Stimulated activated CD8-positive, alpha-beta memory T cell treated with anti-CD3 and anti-CD28 coated beads, Interleukin-7, amount 100 ng/mL, for 1 hour (primary cell): ENCODE measurements at places on chromosomes 13 and 19.

GRCh38 chr19:55688422-55689218 lies 13.6 kb downstream of the EPN1 start:
- no peak for DNase-seq

DNA sequence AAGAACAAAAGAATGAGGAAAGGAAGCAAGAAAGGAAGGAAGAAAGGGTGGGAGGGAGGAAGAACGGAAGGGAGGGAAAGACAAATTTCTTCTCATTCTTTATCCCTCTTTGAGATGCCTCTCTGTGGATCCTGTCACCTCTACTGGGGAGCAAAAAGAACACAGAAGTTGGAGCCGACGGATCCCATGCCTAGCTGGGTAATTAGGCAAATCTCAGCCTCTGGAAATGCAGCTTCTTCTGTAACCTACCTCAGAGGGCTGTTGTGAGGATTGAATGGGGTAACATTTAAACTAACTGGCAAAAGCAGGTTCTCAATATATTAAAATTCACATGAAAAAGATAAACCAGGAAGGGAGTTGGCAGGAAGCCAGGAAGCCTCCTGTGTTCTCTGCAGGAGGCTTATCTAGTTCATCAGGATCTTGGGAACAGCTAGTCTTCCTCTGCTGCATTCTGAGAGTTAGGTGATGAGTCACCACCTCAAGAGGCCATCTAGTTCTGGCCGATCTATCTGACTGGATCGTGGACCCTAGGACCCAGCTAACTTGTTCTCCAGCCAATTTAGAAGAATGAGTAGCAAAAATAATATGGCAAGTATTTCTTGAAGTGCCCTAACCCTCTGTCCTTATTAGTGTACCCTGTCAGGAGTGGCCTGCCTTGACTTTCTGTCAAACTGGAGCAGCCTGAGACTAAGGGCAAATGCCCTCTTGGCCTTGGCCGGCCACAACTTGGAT lies 15.2 kb upstream of the CPB2 start:
- DNase-seq: no peak

- DNase-seq: no peak
These were observed 20.9 kb upstream of the MATK start for GRCh38 chr19:3807131-3807480.

DNA sequence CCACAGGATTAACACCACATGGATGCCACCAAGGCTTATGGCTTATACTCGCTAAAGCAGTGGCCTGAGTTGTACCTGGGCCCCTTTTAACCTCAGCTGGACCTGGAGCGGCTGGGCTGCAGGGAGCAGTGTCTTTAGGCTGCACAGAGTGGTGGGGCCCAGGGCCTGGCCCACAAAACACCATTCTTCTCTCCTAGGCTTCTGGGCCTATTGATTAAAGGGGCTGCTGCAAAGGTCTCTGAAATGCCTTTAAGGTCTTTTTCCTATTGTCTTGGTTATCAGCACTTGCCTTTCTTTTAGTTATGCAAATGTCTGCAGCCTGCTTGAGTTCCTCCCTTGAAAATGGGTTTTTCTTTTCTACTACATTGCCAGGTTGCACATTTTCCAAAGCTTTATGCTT lies 973.9 kb upstream of the PRR20A start:
- DNase-seq: no peak

- no peak for DNase-seq
These were observed 3.2 kb downstream of the LILRA5 start for GRCh38 chr19:54309811-54310210.

GRCh38 chr13:25037057-25037813 lies 58.7 kb upstream of the PABPC3 start:
- peak; percentile 12 for DNase-seq

DNA sequence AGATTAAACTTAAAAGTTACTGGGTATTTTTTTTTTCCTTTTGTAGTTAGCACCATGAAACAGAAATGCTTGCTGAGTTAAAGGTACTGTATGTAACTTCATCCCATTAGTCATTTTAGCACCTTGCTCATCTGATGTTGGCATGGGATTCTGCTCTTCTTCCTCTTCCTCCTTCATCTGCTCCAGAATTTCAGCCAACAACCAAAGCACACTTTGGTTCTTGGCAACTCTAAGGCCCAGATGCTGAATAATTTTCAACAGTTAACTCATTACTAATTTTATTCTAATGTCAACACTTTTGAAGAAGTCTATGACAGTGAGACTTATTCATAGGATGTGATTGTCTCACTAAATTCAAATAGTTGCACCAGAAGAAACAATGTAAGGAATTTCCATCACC lies 359.2 kb downstream of the KCTD12 start:
- DNase-seq: no peak
